NB4 (cell line): ENCODE measurements at places on chromosomes 16 and 17.

- no peak for DNase-seq
These were observed at the start of gene PPL for GRCh38 chr16:4936991-4937781. Gene PPL (minus strand): TSS chr16:4937148. CDS start chr16:4937045, 103 bp downstream.

DNA sequence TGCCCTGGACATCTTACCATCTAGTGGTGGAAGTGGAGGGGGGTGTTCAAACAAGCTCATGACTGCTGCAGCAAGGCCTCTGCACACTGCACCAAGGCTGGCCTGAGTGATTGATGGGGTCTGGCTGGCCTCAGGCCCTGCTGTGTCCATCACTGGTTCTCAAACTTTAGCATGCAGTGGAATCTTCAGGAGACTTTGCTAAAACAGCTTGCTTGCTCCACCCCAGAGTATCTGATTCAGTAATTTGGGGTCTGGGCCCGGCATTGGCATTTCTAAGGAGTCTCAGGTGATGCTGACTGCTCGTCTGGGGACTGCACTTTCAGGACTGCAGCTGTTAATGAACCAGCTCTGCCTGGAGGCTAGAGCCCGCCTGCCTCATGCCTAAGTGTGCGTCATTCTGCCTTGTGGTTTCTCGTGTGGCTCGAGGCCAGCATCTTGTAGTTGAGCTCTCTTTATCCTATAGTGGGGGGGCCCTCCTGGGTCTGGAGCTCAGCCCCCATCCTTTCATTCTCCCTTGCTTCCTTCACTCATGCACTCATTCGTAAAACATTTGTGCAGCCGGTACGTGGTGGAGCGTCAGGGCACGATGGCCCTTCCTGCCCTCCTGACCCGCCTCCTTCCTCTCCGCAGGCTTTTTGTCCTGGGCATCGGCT is 4.1 kb downstream of the MGAT5B start:
- DNase-seq, result peak; percentile 44

DNA sequence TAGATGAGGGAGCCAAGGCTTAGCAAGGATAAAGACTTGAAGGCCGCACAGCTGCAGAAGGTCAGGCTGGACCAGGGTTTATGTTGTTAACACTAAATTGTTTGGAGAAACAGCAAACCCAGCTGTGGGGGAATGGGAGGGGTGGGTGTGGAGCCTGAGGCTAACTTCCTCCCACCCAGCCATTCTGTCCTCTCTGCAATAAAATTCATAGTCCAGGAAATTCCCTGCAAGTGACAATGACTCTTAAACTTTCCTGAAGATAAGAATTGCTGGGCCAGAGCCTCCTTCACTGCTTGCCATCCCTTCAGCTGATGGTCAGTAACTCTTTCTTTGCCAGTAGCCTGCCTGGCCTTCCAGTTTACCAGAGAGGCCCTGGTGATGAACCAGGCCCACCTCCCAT is 19.4 kb upstream of the ATP5MC1 start:
- DNase-seq, result no peak

GRCh38 chr17:27601975-27602302 is 29.0 kb upstream of the LGALS9 start:
- DNase-seq, result no peak

DNA sequence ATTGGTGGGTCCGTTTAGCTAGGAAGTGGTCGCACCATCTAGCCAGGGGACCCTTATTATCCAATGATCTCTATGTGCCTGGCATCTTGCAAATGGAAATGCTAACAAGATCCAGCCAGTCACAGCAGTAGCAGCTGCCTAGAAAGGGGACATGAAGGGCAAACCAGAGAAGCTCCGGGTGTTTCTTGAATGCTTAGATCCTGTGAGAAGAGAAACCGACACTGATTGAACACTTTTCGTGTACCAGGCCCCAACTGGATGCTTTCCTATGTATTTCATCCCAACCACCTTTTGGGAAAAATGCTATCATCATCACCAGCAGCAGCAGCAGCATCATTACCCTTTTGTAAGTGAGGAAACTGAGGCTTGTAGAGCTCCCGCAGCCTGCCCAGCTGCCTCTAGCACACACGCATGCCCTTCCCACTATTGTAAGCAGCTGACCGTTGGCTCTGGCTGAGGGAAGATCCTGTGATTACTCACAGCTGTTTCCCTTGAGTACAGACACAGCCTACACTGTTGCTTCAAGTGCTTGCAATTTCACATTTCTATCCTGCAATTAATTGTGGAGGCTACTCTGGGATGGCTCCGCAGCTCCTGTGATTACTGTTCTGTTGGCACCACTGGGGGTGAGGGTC is 180.7 kb upstream of the CACNG5 start:
- no peak for DNase-seq

GRCh38 chr16:72124761-72125634 is 31.4 kb downstream of the DHX38 start:
- peak; percentile 84 for DNase-seq

DNA sequence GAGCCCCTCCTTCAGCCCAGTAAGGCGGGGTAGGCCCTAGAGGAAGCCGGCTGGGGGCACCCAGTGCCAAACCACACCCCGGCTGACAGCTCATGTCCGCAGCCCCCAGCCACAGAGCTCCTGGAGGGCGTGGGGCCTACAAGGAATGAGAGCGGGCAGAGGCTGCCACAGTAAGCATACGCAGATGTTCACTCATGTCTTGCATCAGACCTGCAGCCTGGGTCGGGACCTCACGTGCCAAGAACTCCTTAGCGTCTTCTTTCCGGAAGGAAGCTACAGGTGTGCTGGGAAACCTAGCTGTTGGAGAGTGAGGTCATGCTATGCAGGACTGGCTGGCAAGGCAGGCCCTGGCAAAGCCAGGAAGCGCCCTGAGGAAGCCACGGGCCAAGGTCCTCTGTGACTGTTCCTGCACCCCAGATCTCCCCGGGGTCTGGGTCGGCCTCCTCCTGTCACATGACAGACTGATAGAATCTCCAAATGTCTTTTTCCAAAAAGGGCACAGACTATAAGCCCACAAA is 1.6 kb downstream of the ZNF598 start:
- DNase-seq, result peak; percentile 86

GRCh38 chr17:49987290-49987585 is 7.8 kb downstream of the DLX3 start:
- DNase-seq, result no peak

DNA sequence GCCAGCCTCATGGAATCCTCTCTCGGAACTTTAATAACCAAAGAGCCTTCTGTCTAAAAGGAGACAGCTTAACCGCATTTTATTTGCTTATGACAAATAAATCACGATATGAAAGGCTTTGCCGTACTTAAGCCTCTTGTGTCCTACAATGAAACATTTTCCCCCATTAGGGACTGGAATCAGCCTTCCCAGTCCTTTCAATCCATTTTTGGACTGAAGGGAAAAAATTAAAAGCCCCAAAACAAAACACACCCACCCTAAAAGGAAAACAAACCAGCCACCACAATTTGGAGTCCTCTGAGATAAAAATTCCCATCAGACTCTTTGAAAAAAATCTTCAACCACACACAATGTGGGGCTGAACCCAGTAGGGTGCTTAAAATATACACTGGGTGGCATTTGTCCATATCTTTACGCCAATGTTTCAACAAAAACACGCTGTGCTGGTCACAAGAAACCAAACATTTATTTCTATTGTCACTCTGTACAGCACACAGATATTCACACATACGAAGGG is 3.0 kb downstream of the HOXB4 start:
- DNase-seq, result no peak

GRCh38 chr17:81792675-81793615 is 11.0 kb upstream of the GCGR start:
- no peak for DNase-seq

DNA sequence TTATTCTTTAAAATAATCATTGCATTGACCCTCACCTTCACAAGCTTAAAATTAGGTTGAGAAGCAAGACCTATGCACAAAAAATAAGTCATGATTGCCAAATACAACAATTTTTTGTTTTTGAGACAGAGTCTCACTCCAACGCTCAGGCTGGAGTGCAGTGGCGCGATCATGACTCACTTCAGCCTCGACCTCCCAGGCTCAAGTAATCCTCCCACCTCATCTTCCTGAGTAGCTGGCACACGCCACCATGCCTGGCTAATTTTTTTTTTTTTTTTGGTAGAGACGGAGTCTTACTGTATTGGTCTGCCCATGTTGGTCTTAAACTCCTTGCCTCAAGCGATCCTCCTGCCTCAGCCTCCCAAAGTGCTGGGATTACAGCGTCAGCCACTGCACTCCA is 24.2 kb downstream of the ZNF652 start:
- peak; percentile 72 for DNase-seq

DNA sequence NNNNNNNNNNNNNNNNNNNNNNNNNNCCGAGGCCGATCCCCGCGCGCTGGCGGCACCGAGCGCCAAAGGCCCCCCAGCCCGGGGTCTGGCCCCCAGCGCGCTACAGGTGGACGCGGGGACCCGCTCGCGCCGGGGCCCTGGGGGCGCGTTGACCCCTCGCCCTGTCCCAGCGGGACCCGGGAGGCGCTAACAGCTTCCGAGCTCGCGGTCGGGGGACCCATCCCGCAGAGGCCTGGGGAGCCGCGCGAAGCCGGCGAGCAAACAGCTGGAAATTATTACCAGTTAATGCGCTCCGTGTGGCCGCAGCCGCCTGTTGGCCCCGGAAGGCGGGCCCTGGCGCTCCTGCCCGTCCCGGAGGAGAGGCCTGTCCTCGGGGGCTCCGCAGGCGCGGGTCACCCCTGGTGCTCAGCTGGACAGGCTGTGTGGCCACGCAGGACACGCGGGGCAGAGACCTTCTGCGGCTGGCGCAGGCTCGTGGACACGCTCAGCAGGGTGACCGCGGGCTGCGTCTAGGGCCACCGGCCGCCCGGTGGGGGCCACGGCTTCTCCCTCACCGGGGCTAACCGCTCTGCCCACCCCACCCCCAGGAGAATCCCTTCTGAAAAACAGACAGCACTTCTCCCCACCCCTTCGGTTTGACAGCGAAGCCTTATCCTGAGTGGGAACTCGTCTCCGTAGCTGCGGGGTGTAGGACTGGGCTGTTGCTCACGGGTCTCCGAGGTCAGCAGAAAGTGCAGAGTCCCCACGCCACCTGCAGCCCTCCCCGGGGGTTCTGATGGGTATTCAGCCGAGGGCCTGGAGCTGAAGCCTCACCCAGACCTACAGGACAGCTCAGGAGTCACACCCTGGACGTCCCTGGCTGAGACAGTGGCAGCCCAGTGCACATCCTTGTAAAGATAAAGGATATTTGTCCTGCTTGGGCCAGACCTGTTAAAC is 138.7 kb upstream of the RPH3AL start:
- peak; percentile 74 for DNase-seq

DNA sequence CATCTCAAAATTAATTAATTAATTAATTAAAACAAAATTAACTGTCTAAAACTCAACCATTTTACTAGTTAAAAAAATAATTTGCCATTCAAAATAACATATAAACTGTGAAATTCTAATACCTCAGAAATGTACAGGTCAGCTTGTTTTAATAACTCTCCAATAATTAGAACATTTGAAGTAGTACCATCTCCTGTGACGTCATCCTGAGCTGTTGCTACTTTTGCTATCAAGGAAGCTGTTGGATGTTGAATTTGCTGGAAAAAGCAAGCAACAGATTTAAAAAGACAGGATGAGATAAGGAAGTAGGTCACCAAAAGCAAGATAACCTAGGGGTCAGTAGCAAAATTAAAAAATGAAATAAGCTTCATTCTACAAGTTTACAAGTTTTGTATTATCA is 2.8 kb downstream of the CCT6B start:
- no peak for DNase-seq

DNA sequence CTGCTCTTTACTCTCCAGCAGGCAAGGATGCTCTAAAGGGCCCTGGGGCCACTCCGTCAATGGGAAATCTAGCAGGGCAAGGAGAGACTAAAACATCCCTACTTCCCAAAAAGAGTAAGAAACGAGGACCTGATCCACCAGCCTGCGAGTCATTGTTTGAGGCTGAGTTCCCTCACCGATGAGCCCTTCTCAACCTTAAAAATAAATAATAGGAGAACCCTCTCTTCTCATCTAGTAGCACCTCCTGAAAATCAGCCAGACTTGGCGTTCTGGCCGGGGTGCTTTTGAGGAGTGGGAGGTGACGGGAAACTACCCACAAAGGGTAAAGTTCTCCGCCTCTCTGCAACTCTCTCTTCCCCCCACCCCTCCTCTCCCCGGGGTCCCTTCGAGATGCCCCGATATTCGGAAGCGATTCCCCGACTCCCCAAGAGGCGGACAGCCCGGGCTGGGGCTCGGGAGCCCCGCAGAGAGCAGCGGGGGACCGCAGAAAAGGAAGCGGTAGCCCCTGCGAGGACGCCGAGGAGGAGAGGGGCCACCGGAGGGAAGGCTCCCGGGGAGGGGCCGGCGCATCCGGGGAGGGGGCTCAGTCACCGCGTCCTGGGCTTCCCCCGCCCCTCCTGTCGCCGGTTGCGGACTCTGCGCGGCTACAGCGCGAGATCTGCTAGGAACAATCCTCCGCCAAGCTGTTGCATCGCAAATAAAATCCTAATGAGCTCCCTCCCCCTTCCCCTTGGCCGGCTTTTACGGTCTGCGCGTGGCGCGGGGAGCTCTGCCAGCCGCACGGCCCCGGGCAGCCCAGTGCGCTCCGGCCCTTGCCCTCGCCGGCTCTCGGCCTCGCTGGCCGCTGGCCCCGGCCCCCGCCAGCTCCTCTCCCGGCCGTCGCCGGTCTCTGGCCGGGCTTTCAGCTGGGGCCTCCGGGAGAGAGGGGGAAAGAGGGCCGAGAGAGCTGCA is 1.3 kb downstream of the HOXB9 start:
- peak; percentile 56 for DNase-seq

- DNase-seq, result no peak
These were observed 35.9 kb upstream of the SMIM36 start for GRCh38 chr17:55546991-55547664.

DNA sequence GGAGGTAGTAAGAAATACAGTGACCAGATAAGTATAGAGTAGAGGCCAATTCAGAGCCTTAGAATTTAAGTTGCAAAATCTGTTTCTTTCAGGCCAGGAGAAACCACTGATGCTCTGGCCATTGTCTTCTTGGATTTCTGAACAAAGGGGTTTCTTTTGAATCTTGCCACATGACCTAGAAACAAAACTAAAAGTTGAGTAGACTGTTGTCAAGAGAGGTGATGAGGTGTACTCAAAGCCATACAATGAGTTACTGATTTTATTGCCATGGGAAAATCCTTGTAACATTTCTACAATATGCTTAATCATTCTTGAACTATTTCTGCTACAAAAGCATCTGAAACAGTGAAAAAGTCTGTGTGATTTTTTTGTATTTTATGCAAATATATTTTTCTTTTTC is 881.3 kb downstream of the CDH11 start:
- no peak for DNase-seq

DNA sequence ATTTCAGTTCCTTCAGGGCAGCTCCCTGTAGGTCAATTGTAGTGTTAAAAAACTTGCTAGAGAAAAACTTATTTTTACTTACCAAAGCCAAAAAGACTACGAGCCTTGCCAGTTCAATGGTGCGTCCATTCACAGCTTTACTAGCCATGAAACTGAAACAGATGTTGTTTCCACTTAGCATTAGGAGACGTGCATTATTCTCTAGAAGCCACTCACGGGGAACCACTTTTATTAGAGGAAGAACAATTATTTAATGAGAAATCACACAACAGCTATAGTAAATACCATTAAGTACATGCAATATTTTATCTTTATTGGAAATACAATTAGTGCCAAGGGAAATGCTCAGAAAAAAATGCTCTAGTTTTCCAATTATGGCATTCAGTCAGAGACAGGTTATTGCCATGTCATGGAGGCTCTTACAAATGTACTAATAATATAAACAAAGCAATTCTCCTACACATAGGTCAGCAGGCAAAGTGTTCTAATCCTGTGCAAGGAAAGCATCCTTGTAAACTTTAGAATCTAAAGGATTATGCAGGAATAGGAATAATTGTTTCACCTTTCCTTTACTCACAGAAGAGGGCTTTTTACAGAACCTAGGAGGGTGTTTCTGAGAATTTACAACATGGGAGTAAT is 17.4 kb downstream of the LASP1NB start:
- no peak for DNase-seq
